Psoas muscle (tissue), 8 donors: ENCODE measurements at places on chromosomes 6 and 20.

DNA sequence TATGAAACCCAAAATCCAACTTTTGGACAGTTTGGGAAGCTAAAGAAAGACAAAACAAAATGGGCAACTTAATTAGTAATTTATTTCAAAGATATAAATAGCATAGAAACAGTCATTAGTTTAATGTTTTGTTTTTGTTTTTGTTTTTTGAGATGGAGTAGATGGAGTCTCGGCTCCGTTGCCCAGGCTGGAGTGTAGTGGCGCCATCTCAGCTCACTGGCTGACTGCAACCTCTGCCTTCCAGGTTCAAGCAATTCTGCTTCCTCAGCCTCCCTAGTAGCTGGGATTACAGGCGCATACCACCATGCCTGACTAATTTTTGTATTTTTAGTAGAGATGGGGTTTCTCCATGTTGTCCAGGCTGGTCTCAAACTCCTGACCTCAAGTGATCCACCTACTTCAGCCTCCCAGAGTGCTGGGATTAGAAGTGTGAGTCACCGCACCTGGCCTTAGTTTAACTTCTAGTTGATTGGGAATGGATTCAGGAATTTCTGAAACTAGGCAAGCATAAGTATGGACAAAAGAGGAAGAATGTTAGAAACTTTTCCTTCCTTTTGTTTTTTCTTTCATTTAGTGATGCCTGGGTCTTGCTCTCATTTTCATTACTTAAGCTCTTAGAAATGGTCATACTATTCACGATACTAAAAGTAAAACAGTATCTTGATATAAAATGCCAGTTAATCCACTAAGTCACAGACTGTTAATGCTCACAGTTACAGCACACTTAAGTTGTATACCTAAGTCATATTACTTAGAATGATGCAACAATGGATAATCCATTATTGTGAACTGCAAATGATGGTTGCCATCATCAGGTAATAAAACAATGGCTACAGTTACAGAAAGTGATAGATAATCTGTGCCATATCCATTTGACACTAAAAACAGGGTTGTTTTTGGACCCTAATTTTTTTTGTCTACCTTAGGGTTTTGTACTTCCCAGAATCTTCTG is 8.2 kb downstream of the SENP6 start:
- DNase-seq = no peak

GRCh38 chr6:14517516-14518105 is 400.0 kb downstream of the CD83 start:
- DNase-seq = no peak

DNA sequence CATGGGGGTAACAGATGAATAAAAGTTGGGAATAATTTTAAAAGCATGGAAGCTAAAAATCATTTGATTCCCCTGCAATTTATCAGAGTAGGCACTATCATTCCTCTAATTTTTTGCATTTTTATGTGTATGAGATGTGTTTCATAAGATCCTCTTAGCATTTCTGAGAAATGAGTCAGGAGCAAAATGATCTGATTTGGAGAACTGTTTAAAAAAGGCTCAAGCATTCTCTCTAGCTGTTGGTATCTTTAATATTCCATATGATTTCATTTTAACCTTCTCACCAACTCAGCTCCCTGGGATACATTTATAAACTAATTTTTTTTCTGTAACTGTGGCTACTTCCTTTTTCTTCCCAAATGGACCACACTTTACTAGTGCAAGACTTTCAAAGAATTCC is 60.9 kb downstream of the MCHR2 start:
- DNase-seq = no peak

DNA sequence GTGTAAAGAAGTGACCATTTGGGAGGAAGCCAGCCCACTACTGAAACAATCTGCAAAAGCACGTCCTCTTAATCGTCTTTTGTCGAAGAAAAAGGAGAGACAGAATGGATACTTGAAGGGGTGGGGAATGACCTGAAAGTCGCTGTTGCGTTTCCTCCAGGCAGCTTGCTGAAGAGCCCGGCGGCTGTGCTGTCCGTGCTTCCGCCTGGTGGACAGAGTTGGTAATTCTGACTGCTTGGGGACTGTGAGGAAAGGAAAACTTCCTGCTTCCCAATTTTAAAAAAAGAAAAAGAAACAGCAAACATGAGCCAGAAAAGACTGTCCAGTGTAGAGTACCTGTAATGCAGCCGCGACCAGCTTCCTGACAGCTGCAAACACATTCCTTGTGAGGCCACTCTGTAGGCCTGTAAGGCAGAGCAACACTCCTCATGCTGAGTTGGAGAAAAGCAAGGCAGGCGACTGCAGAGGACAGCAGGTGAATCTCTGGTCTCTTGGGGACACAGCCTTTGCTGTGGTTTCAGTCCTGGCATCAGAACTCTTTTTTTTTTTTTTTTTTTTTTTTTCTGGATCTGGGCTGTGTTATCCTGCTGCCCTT is 251.1 kb upstream of the TBX18 start:
- peak; percentile 28 for DNase-seq

- DNase-seq = no peak
Measured at GRCh38 chr6:4840169-4840568, 64.0 kb downstream of the CDYL start.
